Colonic mucosa (tissue), 4 donors: ENCODE measurements at places on chromosomes 16 and 17.

DNA sequence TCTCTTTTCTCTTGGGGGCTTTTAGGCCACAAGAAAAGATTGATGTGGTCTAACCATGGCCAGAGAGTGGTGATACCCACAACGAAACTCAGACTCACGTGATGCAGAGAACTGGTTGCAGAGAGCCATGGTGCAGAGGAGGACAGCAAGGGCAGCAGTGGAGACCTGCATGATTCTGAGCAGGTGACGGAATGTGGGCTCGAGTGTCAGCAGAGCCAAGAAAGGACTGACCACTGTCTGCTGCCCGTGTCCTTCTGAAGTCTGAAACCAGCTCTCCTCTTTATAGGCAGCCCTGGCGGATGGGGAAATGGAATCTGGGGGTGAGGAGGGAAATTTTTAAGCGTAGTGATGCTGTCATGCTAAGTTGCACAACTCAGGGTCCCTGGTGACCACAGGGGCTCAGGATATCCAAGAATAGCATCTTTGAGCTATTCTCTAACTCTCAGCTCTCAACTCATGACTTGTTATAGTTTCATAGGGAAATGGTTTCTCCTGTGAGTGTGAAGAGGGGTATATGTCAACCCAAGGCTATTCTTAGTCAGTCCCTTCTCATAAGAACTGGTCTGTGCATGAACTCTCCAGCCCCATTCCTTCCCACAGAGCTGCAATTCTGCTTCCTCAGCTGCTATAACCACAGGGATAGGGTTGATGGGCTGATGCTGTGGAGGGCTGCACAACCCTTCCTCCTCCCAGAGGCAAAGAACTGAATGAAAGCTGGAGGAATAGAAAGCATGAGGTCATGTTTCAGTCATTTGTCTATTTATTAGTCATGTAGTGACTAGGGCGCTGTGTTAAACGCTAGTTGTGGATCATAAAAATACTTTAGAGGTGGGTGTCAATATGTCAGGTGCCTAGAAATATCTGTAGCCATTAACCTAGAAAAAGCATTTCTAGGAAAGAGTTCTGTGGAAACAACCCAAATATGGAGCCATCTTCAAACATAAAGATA is at the start of gene CCL3:
TSS of gene CCL3 (minus strand) at position 256 of the 949 bp plus-strand sequence. CDS start at position 171, 85 bp downstream.
- DNase-seq: no peak

DNA sequence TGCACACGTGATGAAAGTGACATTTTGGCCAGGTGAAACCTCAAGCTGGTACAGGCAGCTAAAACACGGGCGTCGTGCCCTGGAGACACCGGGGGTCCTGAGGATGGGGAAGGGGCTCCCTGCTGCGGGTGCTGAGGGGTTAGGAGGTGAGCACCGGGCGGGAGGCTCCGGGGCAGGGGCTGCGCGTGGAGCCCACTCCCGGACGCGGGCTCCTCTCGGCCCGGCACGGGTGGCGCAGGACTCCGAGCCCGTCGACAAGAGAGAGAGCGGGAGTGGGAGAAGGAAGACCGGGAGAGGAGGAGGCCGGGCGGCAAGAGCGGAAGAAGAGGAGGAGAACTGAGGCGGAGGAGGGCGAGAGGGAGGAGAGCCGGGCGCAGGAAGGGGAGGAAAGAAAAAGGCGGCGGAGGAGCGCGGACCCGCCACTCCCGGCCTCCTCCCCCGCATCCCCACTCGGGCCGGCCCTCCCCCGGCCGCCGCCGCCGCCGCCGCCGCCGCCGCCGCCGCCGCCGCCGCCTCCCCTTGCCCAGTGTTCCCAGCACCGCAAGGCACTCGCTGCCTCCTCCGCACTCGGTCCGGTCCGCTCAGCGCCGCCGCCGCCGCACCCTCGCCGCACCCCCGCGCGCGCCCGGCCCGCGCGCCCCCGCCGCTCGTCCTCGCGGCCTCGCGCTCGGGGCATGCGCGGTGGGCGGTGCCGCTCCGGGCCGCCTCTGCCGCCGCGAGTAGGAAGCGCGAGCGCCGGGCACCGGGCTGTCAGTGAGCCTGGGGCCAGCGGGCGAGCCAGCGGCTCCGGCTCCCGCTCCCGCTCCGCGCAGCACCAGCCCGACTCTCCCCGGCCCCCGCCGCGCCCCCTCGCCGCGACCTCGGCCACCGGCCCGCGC is at the start of gene PRKCA:
TSS of gene PRKCA (plus strand) at position 750 of the 878 bp plus-strand sequence.
- DNase-seq: peak; percentile 75

GRCh38 chr17:44212507-44213402 is 6.7 kb downstream of the UBTF start:
- no peak for DNase-seq

DNA sequence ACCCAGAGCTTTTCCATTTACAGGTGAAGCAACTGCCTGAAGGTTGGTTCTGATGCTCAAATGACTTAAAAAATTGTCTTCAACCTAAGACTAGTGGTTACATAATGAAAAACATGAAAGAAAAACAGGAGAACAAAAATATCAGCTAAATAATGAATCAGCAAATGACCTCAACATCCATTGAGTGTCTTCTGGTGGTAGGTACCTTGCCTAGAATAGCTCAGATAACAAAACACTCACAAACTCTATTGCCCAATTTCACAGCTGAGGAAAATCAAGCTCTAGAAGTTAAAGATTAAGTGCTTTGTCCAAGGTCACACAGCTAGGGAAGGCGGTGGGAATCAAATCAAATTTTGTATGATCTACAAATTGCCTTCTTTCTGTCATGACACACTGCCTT is 304.6 kb upstream of the CDH11 start:
- DNase-seq: no peak
